ENCODE measurements at places on chromosomes 3 and 15.

- DNase-seq = peak; percentile 33
Measured at GRCh38 chr3:105970283-105970682, 101.5 kb upstream of the CBLB start.

DNA sequence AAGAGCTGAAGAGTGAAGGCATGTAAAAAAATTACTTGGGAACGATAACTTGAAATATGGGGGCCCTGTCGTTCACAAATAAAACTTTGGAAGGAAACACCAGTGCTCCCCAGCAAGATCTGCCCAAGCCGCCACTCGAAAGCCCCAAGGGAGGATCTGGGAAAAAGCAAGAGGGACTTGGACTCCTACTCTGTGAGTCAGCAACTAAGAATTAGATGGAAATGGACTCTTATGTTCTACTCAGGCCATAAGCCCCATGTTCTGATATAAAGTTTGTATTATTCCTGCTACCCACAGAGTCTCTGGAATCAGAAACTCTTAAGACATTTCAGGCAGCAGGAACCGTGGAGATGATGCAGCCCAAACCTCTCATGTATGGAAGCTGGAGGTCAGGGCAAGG, 75.7 kb downstream of the ITGB5 start:
- DNase-seq = no peak

- DNase-seq = peak; percentile 95
Measured at GRCh38 chr15:67109141-67110034, 44.0 kb downstream of the SMAD3 start.

- DNase-seq = no peak
Measured at GRCh38 chr3:150142936-150143335, 172.2 kb upstream of the PFN2 start.

- DNase-seq = peak; percentile 88
Measured at GRCh38 chr3:51669241-51670052, 1.6 kb upstream of the TEX264 start.

GRCh38 chr3:182730675-182731042, 62.6 kb upstream of the ATP11B start:
- DNase-seq = no peak

DNA sequence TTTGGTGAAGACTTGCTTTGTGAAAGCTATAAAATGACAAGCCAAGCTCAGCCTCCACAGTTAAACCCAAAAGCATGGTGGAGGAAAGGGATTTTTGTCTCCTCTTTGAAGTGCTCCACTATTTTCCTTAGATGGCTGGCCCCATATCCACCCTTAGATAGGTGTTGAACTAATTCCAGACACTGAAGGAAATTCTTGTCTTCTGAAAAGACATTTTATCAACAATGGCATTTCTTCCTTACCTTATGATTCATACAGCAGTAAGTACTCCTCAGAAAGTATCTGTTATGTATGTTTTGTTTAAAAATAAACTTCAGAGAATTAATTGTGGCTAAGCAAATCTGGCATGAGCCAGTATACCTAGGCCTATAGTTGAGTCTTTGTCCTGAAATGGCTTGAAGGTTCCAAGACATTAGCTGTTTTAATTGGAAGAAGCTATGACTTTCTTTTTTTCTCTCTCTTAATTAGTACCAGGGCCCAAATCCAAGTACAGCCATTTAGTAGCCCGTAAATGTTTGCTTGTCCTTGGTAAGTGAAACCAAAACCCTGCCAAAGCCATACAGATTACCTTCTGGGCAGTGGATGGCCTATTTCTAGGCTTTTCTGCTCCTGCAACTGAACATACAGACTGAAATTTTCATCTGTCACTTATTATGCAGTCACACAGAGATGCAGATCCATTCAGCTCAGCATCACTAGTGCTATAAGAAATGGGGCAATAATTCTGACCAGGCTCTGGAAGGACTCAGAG, 5.1 kb upstream of the BFSP2 start:
- no peak for DNase-seq

DNA sequence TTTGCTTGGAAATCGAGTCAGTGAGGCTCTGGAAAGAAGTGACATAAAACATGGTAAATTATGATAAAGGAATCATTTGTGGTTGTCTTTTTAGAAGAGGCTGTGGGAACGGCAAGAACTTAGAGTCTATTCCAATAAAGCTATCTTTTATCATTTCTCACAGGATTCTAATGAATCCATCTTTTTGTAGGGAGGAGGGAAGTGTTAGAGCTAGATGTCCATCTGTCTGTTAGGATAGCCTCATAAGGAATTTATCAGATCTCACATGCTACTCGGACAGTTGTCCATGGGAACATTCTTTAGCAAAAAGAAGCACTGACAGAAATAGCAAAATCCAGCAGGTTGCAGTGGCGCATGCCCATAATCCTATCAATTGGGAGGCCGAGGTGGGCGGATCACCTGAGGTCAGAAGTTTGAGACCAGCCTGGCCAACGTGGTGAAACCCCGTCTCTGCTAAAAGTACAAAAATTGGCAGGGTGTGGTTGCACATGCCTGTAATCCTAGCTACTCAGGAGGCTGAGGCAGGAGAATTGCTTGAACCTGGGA, 37.0 kb downstream of the STARD9 start:
- DNase-seq = no peak

DNA sequence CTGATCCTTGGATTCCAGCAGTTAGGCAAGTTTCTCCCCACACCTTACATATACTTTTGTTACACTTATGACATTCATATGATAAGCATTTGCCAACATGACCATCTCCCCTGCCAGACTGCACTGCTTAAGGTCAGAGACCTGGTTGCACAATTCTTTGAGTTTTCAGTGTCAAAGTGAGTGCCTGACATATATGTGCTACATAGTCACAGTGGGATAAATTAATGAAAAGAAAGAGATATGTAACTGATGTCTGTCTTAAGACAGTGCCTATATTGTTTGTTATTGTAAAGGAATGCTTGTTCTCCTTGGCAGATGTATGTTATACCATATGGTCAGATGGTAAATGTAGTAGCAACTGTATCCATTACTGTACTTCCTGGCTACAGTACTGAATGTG, 3.5 kb upstream of the DCUN1D1 start:
- no peak for DNase-seq

DNA sequence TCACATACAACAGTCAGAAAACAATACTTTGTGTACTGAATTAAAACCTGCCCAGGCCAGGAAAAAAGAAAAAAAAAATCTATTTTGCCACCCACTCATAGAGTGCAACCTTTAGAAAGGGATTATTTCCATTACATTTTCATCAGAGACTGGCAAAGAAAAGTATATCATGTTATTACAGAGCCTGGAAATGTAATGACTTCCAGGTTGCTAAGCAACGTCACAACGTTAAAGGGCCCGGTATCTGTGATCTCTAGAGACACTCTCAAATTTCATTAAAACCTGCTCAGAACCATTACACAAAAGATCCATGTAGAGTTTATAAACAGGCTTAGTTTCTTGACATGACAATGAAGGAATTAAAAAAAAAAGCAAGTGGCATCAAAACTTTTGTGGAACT, 170.5 kb downstream of the CTNNB1 start:
- no peak for DNase-seq

- DNase-seq = peak; percentile 52
Measured at GRCh38 chr3:39106851-39107387, 508 bp downstream of the GORASP1 start.

DNA sequence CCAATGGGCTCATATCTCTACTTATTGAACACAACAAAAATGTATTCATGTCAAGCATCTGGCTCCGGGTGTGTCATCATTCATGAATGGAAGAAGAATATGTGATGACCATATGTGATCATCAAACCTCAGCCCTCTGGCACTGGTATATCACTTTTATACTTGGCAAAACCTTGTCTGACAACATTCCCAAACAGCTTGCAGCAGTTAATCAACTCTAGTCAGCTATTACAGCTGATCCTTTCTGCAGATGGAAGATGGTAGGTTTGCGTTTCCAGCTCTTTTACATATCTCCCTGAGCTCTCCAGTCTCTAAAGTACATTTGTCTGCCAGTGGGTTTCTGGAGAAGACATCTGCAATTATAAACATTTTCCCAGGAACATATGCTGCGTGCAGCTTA, 6.6 kb downstream of the PLSCR5 start:
- DNase-seq = no peak

- no peak for DNase-seq
Measured at GRCh38 chr15:64753480-64754185, 21.8 kb downstream of the RBPMS2 start.

DNA sequence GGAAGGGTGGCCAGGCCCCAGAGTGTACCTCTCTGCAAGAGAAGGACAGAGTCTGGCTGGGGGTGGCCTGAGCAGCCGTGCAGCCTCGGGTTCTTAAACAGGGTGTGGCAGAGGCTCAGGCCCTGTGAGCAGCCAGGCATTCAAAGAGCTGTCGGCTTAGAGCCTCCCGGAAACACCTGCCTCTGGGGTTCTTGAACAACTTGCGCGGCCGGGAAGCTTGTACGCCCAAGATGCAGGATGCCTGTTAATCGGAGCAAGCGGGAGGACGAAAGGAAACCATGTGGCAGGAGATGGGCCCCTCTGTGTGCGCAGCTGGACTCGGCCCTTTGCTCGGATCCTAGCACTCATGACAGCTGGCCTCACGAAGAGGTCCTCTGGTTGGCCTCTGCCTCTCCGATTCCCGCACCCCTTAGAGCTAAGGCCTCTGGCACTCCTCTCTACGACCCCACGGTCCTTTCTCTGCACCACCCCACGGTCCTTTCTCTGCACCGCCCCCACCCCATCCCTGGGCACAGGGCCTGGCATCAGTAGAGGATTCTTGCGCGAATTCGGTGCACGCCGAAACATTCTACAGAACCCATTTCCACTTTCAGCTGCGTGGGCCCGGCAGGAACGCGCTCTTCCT, 23.9 kb upstream of the TXNRD3 start:
- DNase-seq = no peak

Measured in suppressor macrophage treated with lipopolysaccharide for 1 hour (primary cell).